ENCODE measurements at places on chromosomes 13 and 19.

- no peak for DNase-seq
These were observed 16.5 kb downstream of the BCAT2 start for GRCh38 chr19:48794291-48794690.

DNA sequence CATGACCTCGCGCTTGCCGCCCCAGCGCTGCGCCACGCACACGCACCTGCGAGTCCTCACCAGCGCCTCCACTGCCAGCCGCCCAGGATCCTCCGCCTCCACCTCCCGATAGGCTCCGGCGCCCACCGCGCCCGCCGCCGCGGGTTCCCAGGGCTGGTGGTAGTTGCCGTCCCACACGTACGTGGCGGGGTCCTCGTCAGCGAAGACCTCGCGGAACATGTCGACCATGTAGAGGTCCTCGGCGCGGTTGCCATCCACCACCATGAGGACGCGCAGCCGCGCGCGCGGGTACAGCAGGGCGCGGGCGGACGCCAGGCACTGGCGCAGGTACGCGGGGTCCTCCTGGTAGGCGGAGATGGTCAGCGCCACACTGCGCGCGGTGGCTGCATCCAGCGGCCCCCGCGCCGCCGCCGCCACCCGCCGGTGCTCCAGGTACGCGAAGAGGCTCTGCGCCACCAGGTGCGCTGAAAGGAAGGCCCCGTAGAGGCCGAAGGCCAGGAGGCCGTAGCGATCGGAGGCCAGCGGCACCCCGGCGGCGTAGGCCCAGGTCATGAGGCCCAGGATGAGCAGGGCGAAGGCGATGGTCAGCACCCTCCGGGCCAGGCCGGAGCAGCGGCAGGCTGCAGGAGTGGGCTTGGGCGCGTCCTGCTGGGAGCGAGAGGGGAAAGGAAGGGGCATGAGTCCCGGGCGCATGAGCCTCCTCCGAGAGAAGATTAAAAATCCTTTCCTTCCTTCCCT is 4.4 kb downstream of the HAS1 start:
- peak; percentile 64 for DNase-seq

GRCh38 chr13:114286808-114287207 is 5.4 kb downstream of the UPF3A start:
- DNase-seq, result no peak

DNA sequence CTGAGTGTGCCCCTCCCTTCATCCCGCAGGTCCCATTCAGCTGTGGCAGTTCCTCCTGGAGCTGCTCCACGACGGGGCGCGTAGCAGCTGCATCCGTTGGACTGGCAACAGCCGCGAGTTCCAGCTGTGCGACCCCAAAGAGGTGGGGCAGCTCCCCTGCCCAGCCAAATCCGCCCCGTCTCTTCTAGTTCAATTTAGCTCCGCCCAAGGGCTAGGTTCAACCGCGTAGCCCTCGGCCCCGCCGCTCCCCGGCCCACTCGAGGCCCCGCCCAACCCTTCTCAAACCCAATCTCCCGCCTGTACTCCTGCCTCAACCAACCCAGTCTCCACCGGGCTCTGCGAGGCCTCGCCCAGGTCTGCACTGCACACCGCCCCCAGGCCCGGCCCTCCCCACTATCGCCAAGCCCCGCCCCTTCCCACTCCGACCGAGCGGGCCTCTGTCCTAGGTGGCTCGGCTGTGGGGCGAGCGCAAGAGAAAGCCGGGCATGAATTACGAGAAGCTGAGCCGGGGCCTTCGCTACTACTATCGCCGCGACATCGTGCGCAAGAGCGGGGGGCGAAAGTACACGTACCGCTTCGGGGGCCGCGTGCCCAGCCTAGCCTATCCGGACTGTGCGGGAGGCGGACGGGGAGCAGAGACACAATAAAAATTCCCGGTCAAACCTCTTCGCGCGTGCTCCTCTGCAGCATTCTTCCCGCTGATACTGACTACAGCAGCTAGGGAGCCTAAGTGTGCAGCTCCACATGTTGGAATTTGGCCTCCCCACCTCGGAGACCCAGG is 2.9 kb downstream of the ETV2 start:
- peak; percentile 96 for DNase-seq

DNA sequence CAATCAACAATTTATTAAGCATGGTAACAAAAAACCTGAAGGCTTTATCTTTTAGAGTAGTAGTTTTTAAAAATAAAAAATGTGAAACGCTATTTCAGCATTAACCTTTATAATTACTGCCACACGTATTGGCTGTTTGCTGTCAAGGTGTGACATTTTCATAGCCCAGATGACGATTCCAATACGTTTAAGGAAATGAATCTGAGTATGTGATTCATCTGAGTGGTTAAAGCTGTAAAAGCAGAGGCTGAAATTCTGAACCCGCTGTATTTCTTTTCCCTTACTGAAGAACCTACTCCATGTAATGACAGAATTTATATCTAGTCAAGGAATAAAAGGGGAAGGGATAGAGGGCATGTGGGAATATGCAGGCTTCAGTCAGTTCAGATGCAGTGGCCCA is 166.0 kb downstream of the LMO7 start:
- DNase-seq, result no peak

GRCh38 chr13:32059511-32059984 is 28.0 kb downstream of the FRY start:
- DNase-seq, result no peak

DNA sequence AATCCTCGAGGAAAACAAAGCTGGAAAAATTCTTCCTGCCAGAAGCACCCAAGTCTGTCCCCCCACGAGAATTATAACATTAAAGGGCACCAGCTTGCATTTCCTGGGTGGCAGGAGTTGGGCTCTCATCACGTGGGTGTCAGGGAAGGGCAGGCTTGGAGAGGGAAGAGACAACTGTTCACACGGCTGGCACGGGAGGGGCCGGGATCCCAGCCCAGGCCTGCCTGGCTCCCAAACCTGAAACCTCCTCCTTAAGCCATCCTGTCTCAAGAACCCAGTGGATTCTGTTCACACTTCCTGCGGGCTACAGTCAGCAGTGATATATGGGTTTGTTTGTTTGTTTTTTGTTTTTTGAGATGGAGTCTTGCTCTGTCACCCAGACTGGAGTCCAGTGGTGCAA is 12.2 kb downstream of the GRIK5 start:
- no peak for DNase-seq

DNA sequence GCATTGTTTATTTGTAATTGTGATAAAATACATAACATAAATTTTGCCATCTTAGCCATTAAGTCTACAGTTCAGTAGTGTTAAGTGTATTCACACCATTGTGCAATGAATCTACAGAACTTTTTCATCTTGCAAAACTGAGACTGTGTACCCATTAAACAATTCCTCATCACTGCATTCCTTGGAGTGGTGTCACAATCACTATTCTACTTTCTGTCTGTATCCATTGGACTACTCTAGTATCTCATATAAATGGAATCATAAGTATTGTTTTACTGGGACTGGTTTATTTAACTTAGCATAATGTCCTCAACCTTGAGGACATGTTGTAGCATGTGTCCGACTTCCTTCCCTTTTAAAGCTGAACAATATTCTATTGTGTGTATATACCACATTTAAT is 36.8 kb downstream of the UFM1 start:
- no peak for DNase-seq

DNA sequence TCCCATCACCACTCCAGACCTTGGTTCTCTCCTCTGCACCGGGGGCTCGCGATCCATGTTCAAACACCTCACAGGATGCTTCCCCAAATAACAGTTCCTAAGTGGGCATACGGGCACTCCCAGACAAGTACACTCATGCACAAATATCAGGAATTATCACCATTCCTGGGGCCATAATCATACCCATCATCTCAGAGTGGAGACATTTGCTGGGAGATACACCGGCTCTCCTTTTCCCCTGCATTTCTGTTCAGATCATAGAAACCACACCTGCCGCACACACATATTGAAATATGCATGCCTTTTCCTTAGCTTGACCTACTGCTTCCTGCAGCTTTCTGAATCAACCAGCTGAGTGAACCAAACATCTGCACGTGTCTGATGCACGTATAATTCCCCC is 33.9 kb upstream of the MBNL2 start:
- DNase-seq, result no peak

- DNase-seq, result no peak
These were observed 5.8 kb downstream of the FUZ start for GRCh38 chr19:49807058-49807903.

GRCh38 chr19:38433268-38433733 is at the start of gene RYR1:
Gene RYR1 (plus strand): TSS chr19:38433691. CDS start chr19:38433830, 139 bp downstream.
- DNase-seq, result peak; percentile 86

- DNase-seq, result no peak
These were observed 572.5 kb upstream of the SLC10A2 start for GRCh38 chr13:103638706-103639105.

Measured in ELF-1 (cell line).